ENCODE measurements at places on chromosomes 5 and 9. TPM values are rescaled to one million over a fixed set of nuclear protein-coding genes. Genes with fewer than 3 reads are reported as not detected.
A peak's percentile ranks its signal among the peaks of the same experiment; 100 is the strongest.

TAF11L5 gene
- total RNA-seq = not detected

SLC46A2 gene
- not detected for total RNA-seq

DNA sequence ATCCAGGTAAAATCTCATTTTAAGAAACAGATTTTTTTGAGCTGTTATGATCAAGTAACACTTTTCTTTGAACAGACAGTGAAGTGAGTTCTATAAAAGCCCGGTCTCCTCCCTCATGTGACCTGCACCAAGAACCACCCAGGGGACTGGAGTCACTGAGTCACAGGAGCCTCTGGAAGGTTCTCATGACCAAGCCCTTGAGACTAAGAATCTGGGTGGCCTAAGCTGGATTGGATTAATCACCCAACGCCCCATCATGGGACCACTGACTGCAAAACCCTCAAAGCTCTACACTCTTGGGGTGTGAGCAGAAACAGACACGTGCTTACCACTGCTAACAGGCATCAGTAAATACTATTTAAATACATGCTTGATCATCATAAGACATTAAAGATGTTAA, 48.4 kb downstream of the SECISBP2 start:
- H3K27ac ChIP-seq = no peak overlapping the region
- no peaks in the 10 kb centered on the region for H3K27me3 ChIP-seq
- H3K4me3 ChIP-seq = no peak overlapping the region
- DNase-seq = no peak
- no peaks in the 10 kb centered on the region for H3K36me3 ChIP-seq

GRCh38 chr5:168408561-168409305, 77.5 kb upstream of the RARS1 start:
- no peaks in the 10 kb centered on the region for H3K36me3 ChIP-seq
- H3K27me3 ChIP-seq = no peaks in the 10 kb centered on the region
- no peak for DNase-seq

GRCh38 chr5:173316339-173317020, 11.7 kb downstream of the STC2 start:
- H3K4me3 ChIP-seq = no peak overlapping the region
- peaks cover 3% of the 10 kb centered on the region for H3K27me3 ChIP-seq
- no peaks in the 10 kb centered on the region for H3K4me1 ChIP-seq
- no peaks in the 10 kb centered on the region for H3K36me3 ChIP-seq
- H3K27ac ChIP-seq = no peak overlapping the region

DNA sequence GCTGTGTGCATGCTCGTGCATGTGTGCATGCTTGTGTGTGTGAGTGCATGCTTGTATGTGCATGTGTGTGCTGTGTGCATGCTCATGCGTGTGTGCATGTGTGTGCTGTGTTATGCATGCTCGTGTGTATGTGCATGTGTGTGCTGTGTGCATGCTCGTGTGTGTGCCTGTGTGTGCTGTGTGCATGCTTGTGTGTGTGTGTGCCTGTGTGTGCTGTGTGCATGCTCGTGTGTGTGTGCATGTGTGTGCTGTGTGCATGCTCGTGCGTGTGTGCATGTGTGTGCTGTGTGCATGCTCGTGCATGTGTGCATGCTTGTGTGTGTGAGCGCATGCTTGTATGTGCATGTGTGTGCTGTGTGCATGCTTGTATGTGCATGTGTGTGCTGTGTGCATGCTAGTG, 30.3 kb upstream of the SH3PXD2B start:
- no peaks in the 10 kb centered on the region for H3K27me3 ChIP-seq
- DNase-seq = no peak
- no peak overlapping the region for H3K27ac ChIP-seq
- H3K4me1 ChIP-seq = no peaks in the 10 kb centered on the region
- no peaks in the 10 kb centered on the region for H3K36me3 ChIP-seq

GRCh38 chr5:60649288-60649917, 50.6 kb downstream of the DEPDC1B start:
- no peaks in the 10 kb centered on the region for H3K27me3 ChIP-seq
- H3K36me3 ChIP-seq = peaks cover 3% of the 10 kb centered on the region
- no peaks in the 10 kb centered on the region for H3K4me1 ChIP-seq
- H3K27ac ChIP-seq = no peak overlapping the region
- DNase-seq = peak; percentile 15
